ENCODE measurements at places on chromosomes 16 and 17. TPM values are rescaled to one million over a fixed set of nuclear protein-coding genes. Genes with fewer than 3 reads are reported as not detected.

- DNase-seq, result no peak
These were observed 24.0 kb downstream of the IL21R start for GRCh38 chr16:27425961-27426360.

GRCh38 chr16:2841606-2842339 is 11.7 kb downstream of the ZG16B start:
- no peak for DNase-seq

- DNase-seq, result no peak
These were observed 281.7 kb upstream of the ZFHX3 start for GRCh38 chr16:73329358-73330286.

The DNAH17 gene
- not detected for total RNA-seq

- peak; percentile 98 for DNase-seq
These were observed 2.3 kb downstream of the SOX15 start for GRCh38 chr17:7587420-7588151.

The HID1 gene
- total RNA-seq, result not detected

GRCh38 chr17:12983991-12984884 is 33.6 kb downstream of the ELAC2 start:
- DNase-seq, result peak; percentile 64

- no peak for DNase-seq
These were observed 6.0 kb upstream of the CCL2 start for GRCh38 chr17:34249061-34249460.

DNA sequence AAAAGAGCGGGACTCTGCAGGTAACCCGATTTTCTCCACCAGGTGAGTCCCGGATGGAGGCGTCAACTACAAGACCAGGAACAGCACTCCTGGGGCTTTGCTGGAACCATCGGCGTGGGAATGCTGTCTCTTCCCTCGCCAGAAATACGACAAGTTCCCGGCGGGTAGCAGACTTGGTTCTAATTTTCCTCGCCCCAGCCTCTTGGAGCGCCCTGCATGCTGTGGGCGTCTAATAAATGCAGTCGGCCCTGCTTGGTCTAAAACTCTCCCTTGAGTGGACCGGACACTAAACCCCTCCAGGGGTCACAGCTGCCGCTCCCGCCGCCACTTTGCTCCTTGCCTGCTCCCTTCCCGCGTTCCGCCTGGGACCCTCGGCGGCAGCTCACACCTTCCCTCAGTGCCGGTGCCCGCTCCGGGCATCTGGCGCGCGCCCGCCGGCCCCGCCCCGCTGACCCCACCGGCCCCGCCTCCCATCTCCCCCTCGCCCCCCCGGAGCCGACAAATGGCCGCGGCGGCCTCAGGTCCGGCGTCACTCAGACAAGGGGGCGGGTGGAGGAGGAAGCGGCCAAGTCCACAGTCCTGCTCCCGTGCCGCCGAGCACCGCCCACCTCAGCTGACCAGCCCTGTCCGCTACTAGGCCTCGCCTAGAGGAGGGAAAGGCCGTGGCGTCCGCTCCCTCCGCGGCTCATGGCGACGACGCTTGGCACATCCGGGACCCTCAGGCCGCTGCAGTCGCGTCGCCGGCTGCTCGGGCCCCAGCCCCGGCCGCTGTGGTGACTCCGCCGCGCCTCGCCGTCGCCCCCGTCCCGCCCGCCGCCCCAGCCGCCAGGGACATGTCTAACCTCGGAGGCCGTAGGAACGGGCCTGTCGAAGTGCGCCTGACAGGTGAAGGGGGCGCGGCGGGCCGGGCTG is 65.8 kb downstream of the KPNA2 start:
- peak; percentile 80 for DNase-seq

DNA sequence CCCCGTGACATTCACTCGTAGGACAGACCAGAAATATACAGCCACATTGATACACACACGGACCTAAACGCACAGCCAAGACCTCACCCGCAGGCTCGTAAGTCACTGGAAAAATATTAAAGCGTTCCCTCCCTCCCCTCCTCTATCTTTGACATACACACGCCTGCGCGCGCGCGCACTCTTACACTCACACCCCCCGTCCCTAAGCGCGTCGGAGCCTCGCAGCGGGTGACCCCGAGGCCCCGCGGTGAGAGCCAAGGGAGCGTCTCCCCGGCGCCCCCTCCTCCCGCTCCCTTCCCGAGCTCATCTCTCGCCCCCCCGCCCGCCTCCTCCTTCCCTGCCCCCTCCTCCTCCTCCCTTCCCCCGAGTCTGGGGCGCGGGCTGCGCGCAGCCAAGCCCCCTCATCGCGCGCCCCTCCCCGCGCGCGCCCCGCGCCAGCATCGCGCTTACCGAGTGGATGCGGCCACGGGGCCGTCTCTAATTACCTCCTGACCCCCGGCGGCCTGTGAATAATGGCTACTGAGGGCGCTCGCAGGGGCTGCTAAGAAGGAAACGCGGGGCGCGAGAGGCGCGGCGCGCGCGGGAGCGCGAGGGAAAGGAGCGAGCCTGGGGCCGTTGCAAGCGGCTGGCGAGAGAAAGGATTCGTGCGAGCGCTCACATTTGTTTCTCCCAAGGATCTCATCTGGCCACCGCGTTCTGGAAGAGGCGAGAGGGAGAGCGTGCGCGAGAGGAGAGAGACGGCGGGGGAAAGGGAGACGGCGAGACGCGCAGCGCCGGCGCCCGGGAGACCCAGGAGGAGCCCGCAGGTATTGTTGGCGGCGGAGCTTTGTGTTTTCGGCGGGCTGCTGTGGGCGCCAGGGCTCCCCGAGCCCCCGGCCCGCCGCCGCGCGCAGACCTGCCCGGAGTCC is 42.4 kb downstream of the RAI1 start:
- DNase-seq, result no peak

The DCXR gene
- 88.0 TPM for total RNA-seq

GRCh38 chr16:82675300-82675699 is 48.5 kb downstream of the CDH13 start:
- DNase-seq, result no peak

All from LHCN-M2 (cell line).